ENCODE measurements at places on chromosomes 3 and 15.
A peak's percentile ranks its signal among the peaks of the same experiment; 100 is the strongest.

GRCh38 chr15:70362886-70363285, 265.2 kb upstream of the TLE3 start:
- no peaks in the 10 kb centered on the region for H3K4me1 ChIP-seq
- H3K4me3 ChIP-seq, result no peak overlapping the region
- no peaks in the 10 kb centered on the region for H3K36me3 ChIP-seq
- H3K27me3 ChIP-seq, result peaks cover 33% of the 10 kb centered on the region
- no peak for DNase-seq

- no peak overlapping the region for H3K4me3 ChIP-seq
- DNase-seq, result no peak
- no peaks in the 10 kb centered on the region for H3K27me3 ChIP-seq
- H3K27ac ChIP-seq, result no peak overlapping the region
- H3K4me1 ChIP-seq, result peaks cover 3% of the 10 kb centered on the region
Measured at GRCh38 chr3:148229107-148229506, 468.6 kb upstream of the AGTR1 start.

- DNase-seq, result peak; percentile 74
- no peaks in the 10 kb centered on the region for H3K27me3 ChIP-seq
- H3K4me1 ChIP-seq, result peaks cover 77% of the 10 kb centered on the region
- peaks cover 44% of the 10 kb centered on the region for H3K36me3 ChIP-seq
Measured at GRCh38 chr3:46947981-46948791, 28.4 kb downstream of the CCDC12 start.

DNA sequence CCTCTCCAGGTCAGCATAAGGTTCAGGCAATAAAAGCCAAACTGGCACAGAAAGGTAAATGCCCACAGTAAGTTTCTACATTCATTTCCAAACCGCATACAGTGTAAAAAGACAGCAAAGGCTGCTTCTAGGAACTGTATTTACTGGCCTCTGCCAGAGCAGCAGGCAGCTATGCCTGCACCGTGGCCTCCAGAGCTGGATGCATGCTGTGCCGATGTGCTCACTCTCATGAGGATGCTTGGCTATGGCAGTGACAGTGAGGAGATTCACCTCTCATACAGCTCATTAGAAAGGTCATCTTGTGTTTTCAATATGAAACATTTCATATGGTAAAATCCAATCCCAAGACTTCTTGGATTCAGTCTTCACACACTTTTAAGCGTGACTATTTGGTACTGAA, 50.3 kb downstream of the UBP1 start:
- H3K27me3 ChIP-seq, result no peaks in the 10 kb centered on the region
- no peak overlapping the region for H3K4me3 ChIP-seq
- DNase-seq, result no peak

- DNase-seq, result no peak
- H3K27me3 ChIP-seq, result no peaks in the 10 kb centered on the region
- H3K27ac ChIP-seq, result no peak overlapping the region
- no peaks in the 10 kb centered on the region for H3K4me1 ChIP-seq
- H3K36me3 ChIP-seq, result no peaks in the 10 kb centered on the region
Measured at GRCh38 chr3:123651449-123652341, 66.8 kb upstream of the HACD2 start.

- no peaks in the 10 kb centered on the region for H3K4me1 ChIP-seq
- no peak for DNase-seq
- no peak overlapping the region for H3K4me3 ChIP-seq
Measured at GRCh38 chr3:154684440-154684839, 254.4 kb upstream of the GPR149 start.

DNA sequence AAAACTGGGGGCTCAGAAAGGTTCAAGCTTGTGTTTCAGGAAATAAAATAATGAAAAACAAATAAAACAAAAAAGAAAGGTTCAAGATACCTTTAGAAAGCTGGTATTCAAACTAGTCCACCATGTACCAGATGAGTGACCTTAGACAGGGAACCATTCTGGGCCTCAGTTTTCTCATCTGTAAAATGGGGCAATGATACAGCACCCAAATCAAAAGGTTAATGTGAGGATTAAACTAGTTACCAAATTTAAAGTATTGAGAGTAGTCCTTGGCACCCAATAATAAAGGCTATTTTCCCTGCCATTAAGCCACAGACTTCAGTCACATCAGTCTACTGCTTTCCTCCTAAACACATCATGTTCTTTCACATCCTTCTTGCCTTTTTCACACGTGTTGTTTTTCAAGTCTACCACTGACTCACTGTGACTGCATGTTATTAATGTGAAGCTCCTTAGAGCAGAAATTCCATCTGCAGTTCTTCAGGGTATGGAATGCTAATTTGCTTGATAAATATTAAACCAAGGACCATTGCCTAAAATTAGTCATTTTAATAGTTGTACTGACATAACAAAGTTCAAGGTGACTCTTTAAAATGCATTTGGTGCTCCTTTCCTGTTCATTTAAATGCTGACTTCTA, 19.9 kb downstream of the TAMM41 start:
- no peaks in the 10 kb centered on the region for H3K4me1 ChIP-seq
- H3K36me3 ChIP-seq, result peaks cover 28% of the 10 kb centered on the region
- no peak overlapping the region for H3K27ac ChIP-seq
- no peak overlapping the region for H3K4me3 ChIP-seq
- no peak for DNase-seq

DNA sequence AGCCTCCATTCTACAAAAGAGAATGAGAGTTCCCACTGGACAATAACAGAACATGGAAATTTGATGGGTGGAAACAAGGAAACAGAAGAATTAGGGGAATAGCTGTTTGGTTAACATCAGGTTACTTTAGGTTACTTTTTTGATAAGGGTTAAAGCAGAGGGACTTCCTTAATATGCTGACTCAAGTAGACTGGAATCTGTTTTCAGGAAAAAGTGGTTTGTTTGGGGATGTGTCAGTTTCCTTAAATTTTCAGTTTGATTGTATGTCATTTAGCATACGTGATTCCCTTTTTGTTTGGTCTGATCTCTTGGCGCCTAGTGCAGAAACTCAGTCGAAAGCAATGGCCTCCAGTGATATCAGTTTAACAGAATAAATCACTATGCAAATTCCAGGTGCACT, 411.8 kb upstream of the GRM7 start:
- H3K4me1 ChIP-seq, result no peaks in the 10 kb centered on the region
- H3K4me3 ChIP-seq, result no peak overlapping the region
- H3K27me3 ChIP-seq, result no peaks in the 10 kb centered on the region
- H3K36me3 ChIP-seq, result no peaks in the 10 kb centered on the region
- H3K27ac ChIP-seq, result no peak overlapping the region

Data from activated CD4-positive, alpha-beta T cell treated with anti-CD3 and anti-CD28 coated beads, Interleukin-2, amount 10 ng/mL, durations not matched to agents 7 days and 5 days (primary cell).